ENCODE measurements at places on chromosomes 6 and 20.

DNA sequence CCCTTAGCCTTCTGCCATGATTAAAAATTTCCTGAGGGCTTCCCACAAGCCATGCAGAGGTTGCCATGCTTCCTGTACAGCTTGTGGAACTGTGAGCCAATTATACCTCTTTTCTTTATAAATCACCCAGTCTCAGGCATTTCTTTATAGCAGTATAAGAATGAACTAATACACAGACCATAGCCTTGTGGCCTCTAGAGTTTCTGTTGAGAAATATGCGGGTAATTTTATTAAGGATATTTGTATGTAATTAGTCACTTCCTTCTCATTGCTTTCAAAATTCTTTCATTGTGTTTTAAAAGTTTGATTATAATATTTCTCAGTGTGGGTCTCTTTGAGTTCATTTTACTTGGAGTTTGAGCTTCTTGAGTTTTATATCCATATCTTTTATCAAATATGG, 484.9 kb downstream of the COL12A1 start:
- no peak for DNase-seq

DNA sequence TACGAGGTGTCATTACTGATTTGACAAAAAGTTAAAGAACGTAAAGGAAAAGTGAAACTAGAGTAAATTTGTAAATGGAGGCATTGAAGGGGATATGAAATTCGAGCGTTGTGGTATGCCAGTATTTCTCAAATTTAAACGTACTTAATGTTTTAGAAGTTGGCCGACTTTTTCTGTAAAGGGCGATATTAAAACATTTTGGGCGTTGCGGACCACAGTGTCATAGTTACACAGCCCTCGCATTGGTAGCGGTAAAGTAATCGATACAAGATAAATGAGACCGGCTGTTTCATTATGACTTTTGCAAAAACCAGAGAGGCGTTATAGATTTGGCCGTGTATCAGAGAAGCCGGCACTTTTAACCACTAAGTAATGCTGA, 39.6 kb downstream of the OR2B2 start:
- no peak for DNase-seq

- DNase-seq, result no peak
Observed at GRCh38 chr20:49983123-49983847, 505 bp downstream of the SNAI1 start.

DNA sequence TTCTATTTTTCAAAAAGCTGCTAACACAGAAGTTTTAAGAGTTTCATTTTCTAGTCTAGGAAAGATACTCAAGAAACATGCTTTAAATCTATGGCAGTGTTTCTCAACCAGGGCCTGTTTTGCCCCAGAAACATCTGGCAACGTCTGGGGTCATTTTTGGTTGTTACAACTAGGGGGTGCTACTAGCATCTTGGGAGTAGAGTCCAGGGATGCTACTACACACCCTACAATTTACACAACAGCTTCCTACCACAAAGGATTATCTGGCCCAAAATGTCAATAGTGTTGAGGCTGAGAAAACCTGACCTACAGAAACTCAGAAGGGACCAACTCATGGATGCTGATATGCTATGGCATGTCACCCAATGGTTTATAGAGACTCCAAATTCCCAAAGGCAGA, 24.4 kb downstream of the SERAC1 start:
- DNase-seq, result no peak

GRCh38 chr6:160417146-160417545, 69.0 kb downstream of the SLC22A3 start:
- no peak for DNase-seq

DNA sequence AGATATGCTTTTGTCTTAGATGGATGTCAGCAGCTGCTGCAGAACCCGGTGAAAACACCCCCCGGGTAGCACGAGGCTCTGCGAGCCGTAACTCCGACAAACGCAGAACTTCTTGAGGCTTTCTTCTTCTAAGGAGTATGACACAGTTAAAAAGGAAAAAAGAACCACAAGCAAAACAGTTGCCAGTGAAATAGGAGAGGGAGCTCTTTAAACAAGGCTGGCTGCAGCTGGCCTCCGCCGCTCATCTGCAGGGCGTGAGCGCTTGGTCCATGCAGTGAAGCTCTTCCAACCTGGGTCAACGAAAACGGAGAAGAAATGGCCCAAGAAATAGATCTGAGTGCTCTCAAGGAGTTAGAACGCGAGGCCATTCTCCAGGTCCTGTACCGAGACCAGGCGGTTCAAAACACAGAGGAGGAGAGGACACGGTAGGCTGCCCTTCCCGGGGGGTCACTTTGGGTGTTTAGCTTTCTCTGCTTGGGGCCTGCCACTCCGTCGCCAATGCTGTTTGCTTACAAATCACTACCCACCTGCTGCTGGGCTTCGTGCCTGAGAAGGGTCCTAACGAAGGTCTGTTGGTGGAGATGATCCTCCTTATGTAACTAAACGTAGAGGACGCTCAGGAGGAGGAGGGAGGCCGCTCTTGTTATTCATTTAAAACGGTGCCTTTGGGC, 13.2 kb downstream of the SYTL3 start:
- peak; percentile 50 for DNase-seq

DNA sequence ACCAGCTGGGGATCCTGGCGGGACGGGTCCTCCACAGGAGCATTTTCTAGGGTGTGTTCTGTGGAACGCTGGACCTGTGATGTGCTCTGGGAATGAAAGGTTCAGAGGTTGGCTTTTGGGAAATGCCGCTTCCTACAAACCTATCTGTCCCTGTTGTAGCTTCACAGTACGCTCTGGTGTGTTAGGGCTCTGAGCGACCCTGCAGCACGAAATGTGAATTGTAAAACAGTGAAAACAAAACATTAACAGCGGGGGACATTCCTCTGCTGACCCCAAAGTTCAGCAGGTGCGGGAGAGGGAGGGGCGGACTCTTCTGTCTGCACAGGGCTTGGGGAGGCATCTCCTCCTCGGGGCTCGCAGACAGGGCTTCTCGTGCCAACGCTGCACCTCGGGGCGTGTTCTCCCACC, 155.9 kb downstream of the NRN1 start:
- DNase-seq, result no peak

All from retina (tissue), 1 donor.